M059J (cell line): ENCODE measurements at places on chromosomes 3 and 15.

- no peak for DNase-seq
Observed at GRCh38 chr3:30750967-30751366, 143.5 kb downstream of the GADL1 start.

- peak; percentile 40 for DNase-seq
Observed at GRCh38 chr3:59268170-59268569, 218.3 kb upstream of the CFAP20DC start.

DNA sequence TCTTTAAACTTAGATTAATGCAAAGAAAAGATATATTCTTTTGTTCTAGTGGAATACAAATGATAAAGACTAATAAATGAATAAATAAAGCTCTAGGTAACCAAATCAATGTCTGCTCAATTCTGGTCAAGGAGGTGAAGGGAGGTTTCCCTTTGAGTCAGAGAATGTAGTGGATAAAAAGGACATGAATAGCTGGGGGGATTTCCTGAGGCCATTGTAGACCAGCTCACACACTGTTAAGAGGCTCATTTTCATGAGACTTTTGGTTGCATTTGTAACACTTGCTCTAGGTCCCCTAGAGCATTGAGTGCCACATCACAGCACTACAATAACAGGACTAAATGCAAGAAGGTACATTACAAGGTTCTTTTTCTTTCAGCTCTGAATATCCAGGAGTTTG lies 170.7 kb downstream of the TIGIT start:
- no peak for DNase-seq

- DNase-seq: peak; percentile 99
Observed at GRCh38 chr15:39404767-39405181, 176.1 kb upstream of the THBS1 start.

- peak; percentile 58 for DNase-seq
Observed at GRCh38 chr3:107284612-107285011, 92.6 kb upstream of the CCDC54 start.

DNA sequence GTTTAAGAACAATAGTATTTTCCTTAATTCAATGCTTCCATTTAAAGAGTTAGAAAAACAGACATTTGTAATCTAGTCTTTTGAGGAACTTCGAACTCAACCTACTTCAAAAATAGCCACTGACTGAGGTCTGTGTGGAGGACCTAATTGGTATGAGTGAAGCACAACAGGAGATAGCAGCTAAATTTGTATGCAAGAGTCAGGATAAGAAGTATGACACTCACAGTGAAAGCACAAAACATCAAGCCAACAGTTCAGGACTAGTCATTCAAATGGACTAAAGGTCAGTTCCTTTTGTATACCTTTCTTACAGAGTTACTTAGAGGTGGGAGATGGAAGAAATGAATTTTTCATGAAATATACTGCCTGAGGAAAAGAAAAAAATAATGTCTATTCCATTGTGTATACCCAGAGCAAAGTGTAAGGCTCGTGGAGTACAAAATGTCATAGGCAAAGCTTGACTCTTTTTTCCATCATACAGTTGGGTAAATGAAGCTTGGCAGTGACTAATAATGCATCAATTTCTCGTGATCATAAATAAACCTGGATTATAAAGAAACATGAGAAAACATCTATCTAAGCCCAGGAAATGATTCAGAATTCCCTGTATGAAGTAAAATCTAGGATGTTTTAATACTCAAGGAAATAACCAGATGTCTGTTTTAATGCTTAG lies 1005.2 kb upstream of the CADM2 start:
- no peak for DNase-seq

- DNase-seq: no peak
Observed at GRCh38 chr3:24854748-24855147, 360.1 kb upstream of the THRB start.
